Tibial nerve (tissue), 4 donors: ENCODE measurements at places on chromosomes 16 and 17. TPM values are rescaled to one million over a fixed set of nuclear protein-coding genes. Genes with fewer than 3 reads are reported as not detected.

The ZPBP2 gene
- total RNA-seq: not detected

The FAM222B gene
- 17.1 TPM for total RNA-seq

The FSCN2 gene
- total RNA-seq: 0.42 TPM

The OR3A1 gene
- not detected for total RNA-seq

The TAT gene
- total RNA-seq: not detected

The TRPV3 gene
- 4.2 TPM for total RNA-seq

The CCDC78 gene
- total RNA-seq: 0.98 TPM

The GGT6 gene
- total RNA-seq: not detected

The KLHL10 gene
- not detected for total RNA-seq

The MYH13 gene
- not detected for total RNA-seq

The CTRL gene
- 1.3 TPM for total RNA-seq

The TBX6 gene
- 1.5 TPM for total RNA-seq

The KRTAP4-4 gene
- total RNA-seq: not detected

The MT2A gene
- total RNA-seq: 329 TPM

The MSLN gene
- not detected for total RNA-seq

The USP10 gene
- total RNA-seq: 35.3 TPM

The MGAT5B gene
- 1.5 TPM for total RNA-seq

DNA sequence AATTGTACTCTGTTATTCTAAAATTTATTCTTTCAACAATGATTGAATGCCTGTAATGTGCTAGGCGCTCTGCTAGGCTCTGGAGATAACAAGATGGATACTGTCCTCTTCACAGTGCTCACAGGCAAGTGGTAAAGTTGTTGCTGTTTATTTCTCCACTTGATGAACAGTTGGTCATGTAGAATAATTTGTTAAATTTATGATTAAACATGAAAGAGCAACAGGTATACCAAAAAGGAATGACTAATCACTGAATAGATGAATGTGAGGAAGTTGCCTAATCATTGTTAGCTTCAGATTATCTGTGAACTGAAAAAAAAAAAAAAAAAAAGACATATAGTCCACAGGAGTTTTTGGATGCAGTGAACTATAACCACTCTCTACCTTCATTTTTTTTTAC is 62.3 kb downstream of the NFATC3 start:
- H3K36me3 ChIP-seq: no peaks in the 10 kb centered on the region
- no peaks in the 10 kb centered on the region for H3K4me1 ChIP-seq
- no peaks in the 10 kb centered on the region for H3K27me3 ChIP-seq
- no peak overlapping the region for H3K4me3 ChIP-seq
- H3K27ac ChIP-seq: no peak overlapping the region
- no peak for DNase-seq

DNA sequence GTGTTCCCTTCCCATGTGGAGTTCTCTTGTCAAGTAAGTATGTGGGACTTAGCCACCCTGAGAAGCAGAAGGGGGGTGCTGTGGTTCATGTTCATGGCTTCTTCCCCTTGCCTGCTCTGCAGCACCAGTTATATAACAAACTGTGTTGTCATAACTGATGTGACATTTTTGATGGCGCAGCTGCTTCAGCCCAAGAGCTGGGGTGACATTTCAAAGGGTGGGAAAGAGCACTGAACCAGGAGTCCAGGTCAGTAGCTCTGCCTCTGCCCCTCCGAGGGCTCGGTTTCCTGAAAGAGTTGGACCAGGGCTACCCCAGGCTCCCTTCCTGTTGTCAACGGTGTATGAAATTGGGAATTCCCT is 7.4 kb downstream of the GNAO1 start:
- peaks cover 5% of the 10 kb centered on the region for H3K4me1 ChIP-seq
- no peak overlapping the region for H3K4me3 ChIP-seq
- H3K27ac ChIP-seq: no peak overlapping the region
- H3K36me3 ChIP-seq: no peaks in the 10 kb centered on the region

- no peak overlapping the region for H3K4me3 ChIP-seq
- H3K27me3 ChIP-seq: peaks cover 98% of the 10 kb centered on the region
- no peaks in the 10 kb centered on the region for H3K36me3 ChIP-seq
- H3K27ac ChIP-seq: no peak overlapping the region
- H3K4me1 ChIP-seq: peaks cover 35% of the 10 kb centered on the region
These were observed 5.0 kb upstream of the FOXF1 start for GRCh38 chr16:86505185-86505898.

DNA sequence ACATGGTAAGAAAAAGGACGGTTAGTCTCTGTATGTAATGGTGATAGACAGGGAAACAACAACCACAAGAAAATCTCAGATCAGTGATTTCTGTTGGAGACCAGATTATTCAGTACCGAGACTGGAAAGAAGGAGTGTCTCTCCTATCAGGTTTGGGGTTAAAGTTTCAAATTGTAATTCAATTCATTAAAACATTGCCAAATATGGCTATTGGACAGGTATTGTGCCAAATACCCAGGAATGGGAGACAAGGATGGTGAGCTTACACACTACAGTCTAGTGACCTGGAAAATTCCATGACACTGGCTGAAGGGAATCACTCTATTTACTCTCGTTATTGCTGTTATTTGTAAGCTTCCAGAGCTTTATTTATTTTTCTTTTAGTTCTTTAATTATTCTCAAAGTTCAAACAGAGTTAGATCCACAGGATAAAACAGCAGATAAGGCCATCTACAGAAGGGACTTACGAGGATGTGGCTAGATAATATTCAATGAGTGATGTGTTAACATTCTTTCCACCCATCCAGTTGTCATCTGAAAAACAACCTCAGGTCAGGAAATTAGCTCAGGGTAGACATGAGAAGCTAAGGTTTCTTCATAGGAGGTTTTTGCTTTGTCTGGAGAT is 25.1 kb upstream of the MMD start:
- H3K4me1 ChIP-seq: no peaks in the 10 kb centered on the region
- H3K4me3 ChIP-seq: no peak overlapping the region
- peak overlapping the region; percentile 34 for H3K27ac ChIP-seq
- H3K27me3 ChIP-seq: no peaks in the 10 kb centered on the region

DNA sequence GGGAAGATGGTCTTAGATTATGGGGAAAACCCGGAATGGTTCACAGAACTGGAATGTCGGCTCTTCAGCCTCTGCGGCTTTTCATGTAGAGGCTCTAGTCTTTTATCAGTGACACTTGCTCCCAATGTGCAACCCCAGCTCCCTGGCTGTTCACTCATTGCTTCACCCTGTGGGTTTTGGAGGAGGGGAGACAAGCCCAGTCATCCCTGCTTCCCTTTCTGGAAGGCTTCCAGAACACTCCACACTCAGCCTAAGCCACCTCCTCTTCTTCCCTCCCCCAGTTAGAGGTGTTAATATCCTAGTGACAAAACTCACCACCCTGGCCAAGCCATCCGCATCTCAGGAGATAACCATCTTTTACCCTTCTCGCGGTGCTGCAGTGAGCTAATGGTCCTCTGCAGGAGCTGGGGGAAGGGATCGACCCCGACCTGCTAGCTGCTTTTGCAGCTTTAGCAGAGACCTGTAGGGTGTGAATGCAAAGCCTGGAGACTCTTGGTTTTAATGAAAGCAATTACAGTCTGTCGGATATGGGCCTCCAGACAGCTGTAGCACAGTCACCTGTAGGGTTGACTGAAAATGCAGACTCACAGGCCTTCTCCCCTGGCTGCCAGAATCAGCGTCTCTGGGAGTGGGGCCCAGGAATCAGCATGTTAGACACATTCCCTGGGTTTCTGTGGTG is 24.3 kb upstream of the LASP1NB start:
- H3K36me3 ChIP-seq: no peaks in the 10 kb centered on the region
- no peak overlapping the region for H3K4me3 ChIP-seq
- peak overlapping the region; percentile 83 for H3K27ac ChIP-seq
- H3K27me3 ChIP-seq: no peaks in the 10 kb centered on the region
- no peaks in the 10 kb centered on the region for H3K4me1 ChIP-seq

- H3K4me1 ChIP-seq: no peaks in the 10 kb centered on the region
- H3K4me3 ChIP-seq: no peak overlapping the region
- no peak overlapping the region for H3K27ac ChIP-seq
These were observed 8.4 kb downstream of the GRB7 start for GRCh38 chr17:39746145-39746461.

DNA sequence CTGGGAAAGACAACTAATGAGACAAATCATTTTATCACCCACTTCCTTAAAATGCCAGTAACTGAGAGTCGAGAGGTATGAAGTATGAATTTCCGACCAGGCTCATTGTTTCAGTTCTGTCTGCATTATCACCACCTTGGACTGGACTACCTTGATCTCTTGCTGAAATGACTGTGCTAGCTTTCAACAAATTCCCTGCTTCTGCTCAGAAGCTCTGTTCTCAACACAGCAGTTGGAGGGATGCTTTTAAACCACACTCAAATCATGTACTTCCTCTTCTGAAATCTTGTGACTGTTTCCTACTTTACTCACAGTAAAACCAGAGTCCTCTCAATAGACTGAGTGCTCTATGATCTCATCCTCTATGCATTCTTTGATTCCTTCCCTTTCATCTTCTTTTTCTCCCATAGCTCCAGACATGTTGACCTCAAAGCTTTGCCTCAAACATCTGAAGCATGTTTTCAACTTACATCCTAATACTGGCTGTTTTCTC is 195.8 kb downstream of the KCNJ2 start:
- no peaks in the 10 kb centered on the region for H3K36me3 ChIP-seq
- H3K27ac ChIP-seq: no peak overlapping the region
- H3K4me3 ChIP-seq: no peak overlapping the region
- no peaks in the 10 kb centered on the region for H3K27me3 ChIP-seq
- DNase-seq: no peak
- H3K4me1 ChIP-seq: no peaks in the 10 kb centered on the region

GRCh38 chr16:52229471-52229870 is 317.5 kb downstream of the TOX3 start:
- no peaks in the 10 kb centered on the region for H3K27me3 ChIP-seq
- H3K4me3 ChIP-seq: no peak overlapping the region
- H3K36me3 ChIP-seq: no peaks in the 10 kb centered on the region
- no peak overlapping the region for H3K27ac ChIP-seq
- H3K4me1 ChIP-seq: no peaks in the 10 kb centered on the region
- no peak for DNase-seq

GRCh38 chr16:87350681-87351319 is 32.8 kb downstream of the FBXO31 start:
- H3K4me3 ChIP-seq: no peak overlapping the region
- peaks cover 73% of the 10 kb centered on the region for H3K36me3 ChIP-seq
- H3K4me1 ChIP-seq: no peaks in the 10 kb centered on the region
- no peak overlapping the region for H3K27ac ChIP-seq
- no peaks in the 10 kb centered on the region for H3K27me3 ChIP-seq

- no peak overlapping the region for H3K27ac ChIP-seq
- H3K4me1 ChIP-seq: no peaks in the 10 kb centered on the region
- no peaks in the 10 kb centered on the region for H3K27me3 ChIP-seq
- no peak for DNase-seq
- no peaks in the 10 kb centered on the region for H3K36me3 ChIP-seq
These were observed 31.7 kb upstream of the DHX40 start for GRCh38 chr17:59533694-59534093.

GRCh38 chr16:30934827-30935557 is 11.6 kb downstream of the FBXL19 start:
- H3K4me3 ChIP-seq: no peak overlapping the region
- no peak overlapping the region for H3K27ac ChIP-seq
- no peaks in the 10 kb centered on the region for H3K27me3 ChIP-seq
- H3K36me3 ChIP-seq: peaks cover 73% of the 10 kb centered on the region

GRCh38 chr16:22126037-22126558 is 33.8 kb downstream of the VWA3A start:
- no peaks in the 10 kb centered on the region for H3K27me3 ChIP-seq
- no peaks in the 10 kb centered on the region for H3K36me3 ChIP-seq
- no peak overlapping the region for H3K4me3 ChIP-seq
- DNase-seq: no peak

DNA sequence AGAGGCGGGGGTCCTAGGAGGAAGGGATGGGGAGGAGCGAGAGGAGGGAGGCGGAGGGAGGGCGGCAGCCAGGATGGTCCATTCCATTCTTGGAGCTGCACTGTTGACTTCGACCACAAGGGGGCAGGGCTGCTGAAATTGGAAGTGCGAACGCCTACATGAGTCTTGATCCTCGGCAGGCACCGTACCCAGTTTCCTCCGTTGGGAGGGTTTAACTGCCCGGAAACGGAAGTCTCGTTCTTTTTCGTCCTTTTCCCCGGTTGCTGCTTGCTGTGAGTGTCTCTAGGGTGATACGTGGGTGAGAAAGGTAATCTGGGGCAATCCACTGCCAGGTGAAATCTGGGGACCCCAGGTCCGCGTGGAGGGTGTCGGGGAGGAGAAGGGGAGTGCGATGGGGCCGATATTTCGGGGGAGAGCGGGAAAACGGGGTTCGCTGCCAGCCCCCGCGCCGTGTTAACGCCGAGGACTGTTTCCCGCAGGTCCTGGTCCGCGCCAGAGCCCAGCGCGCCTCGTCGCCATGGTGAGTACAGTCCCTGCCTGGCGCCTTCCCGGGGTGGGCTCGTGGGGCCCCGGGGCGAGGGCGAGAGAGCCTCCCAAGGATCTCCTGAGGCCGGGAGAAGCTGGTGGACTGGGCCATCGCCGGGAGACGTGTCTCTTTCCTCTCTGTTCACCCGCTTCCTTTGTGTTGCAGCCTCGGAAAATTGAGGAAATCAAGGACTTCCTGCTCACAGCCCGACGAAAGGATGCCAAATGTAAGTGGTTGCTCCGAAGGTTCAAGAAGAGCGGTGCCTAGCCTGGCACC is at the start of gene RPL38:
RPL38 (plus strand) TSS at position 240 of the 802 bp plus-strand sequence; CDS start at position 518, 278 bp downstream.
- peak within 1 kb of the TSS; percentile 71 for H3K27ac ChIP-seq
- H3K4me3 ChIP-seq: peak within 1 kb of the TSS; percentile 53
- peaks cover 60% of the 10 kb centered on the region for H3K4me1 ChIP-seq
- H3K36me3 ChIP-seq: no peaks in the 10 kb centered on the region

DNA sequence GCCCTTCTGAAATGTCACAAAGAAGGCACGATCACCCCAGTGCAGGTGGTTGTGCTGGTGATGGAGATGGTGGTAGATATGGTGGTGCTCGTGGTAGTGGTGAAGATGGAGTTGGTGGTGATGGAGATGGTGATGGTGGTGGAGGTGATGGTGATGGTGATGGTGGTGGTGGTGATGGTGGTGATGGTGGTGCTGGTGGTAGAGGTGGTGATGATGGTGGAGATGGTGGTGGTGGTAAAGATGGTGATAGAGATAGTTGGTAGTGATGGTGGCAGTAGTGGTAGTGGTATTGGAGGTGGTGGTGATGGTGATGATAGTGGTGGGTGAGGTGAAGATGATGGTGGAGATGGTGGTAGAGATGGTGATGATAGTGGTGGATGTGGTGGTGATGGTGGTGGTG is 88.1 kb upstream of the SALL1 start:
- no peak overlapping the region for H3K27ac ChIP-seq
- no peak overlapping the region for H3K4me3 ChIP-seq
- no peak for DNase-seq
- no peaks in the 10 kb centered on the region for H3K27me3 ChIP-seq

DNA sequence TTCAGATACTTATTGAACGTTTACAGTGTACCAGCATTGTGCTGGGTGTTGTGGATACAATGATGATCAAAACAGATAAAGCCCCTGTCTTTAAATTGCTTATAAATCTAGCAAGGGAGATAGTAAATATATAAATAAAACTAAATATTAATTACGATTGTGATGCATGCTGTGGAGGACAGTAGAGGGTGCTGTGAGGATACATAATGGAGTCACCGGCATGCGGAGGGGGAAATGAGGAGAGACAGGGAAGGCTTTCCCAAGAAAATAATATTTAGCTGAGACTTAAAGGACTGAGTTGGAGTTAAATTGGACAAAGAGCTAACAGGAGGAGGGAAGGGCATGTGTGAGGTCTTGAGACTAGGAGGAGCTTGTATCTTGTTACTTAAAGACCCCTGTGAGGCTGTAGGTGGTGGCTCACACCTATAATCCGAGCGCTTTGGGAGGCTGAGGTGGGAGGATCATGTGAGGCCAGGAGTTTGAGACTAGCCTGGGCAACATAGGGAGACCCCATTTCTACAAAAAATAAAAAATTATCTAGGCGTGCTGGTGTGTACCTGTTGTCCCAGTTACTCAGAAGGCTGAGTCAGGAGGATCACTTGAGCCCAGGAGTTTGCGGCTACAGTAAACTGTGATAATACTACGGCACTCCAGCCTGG is 2.4 kb downstream of the DHRS7B start:
- H3K4me3 ChIP-seq: no peak overlapping the region
- H3K27me3 ChIP-seq: no peaks in the 10 kb centered on the region
- H3K36me3 ChIP-seq: no peaks in the 10 kb centered on the region
- H3K27ac ChIP-seq: no peak overlapping the region
- DNase-seq: no peak
